ENCODE measurements at places on chromosomes 6 and 20.

- peak; percentile 12 for DNase-seq
These were observed 52.0 kb downstream of the RPP21 start for GRCh38 chr6:30396833-30397479.

DNA sequence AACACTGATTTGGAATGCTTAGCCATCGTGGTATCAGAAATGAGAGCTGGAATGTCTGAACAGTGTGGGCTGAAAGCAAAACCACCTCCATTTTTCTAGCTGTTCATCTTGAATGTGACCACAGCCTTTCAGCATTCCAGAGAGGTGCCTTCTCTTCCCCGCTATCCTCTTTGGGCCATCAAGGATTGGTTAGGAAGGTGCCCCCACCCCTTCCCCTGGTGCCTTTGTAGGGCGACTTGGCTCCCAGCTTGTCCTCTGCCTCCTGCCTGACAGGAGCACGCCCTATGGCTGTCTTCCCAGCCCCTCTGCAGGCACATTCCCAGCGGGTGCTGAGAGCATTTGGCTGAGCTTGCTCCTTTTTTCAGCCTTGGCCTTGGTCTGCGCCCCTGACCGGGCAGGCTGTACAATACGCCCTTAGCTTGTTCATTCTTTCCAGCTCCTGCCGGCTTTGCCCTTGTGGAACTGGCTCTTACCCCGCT lies 97.5 kb downstream of the ARMC2 start:
- DNase-seq = no peak

DNA sequence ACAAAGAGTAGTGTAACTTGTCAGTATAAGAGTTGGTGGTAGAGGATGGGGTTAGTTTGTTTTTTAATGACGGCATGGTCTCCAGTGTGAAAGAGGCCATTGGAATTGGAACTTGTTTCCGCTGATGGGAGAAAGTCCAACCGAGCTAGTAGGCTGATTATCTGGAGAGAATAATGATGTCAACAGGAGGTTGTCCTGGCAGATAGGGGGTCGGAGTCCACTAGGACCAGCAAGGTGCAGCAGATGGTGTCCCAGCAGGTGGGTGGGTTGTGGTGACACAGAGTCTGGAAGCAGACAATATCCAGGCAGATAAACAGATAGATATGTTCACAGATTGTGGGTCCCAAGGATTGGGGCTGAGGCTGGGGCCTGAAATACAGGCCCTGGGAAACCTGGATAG lies 35.1 kb downstream of the PKIB start:
- DNase-seq = no peak

GRCh38 chr20:58469616-58470015 lies 45.6 kb downstream of the APCDD1L start:
- DNase-seq = no peak

DNA sequence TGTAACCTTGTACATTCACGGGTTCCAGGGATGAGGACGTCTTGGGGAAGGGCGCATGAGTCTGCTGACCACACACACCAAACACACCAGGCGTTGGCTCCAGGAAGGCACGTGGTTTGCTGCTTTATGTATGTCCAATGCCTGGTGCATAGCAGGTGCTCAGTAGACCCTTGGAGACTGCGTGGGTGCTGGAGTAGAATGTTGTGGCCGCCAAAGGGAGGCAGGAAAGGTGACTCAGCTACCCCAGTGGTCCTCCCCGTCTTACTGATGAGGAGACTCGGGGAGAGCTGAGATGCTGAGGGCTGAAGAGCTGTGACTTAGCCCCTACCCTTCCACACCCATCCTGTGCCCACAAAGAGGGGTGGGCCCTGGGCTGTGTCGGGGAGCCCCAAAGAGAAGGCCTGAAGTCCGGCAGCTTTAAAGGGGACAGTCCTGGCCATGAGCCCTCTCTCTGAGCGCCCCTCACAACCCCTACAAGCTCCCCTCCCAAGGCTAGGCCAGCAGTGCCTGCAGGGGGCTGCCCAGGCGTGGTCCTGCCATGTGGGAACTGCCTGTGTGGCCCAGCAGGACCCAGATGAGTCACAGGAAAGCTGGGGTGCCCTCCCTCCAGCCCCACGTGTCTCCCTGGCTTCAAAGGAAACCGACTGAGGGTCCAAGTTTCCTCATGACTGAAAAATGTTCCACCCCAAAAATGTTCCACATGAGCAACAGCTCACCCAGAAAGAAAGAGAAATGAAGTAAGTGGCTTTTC lies 28.0 kb upstream of the PTGIS start:
- DNase-seq = no peak

- DNase-seq = no peak
These were observed 150.3 kb downstream of the AKAP7 start for GRCh38 chr6:131285548-131285947.

GRCh38 chr20:41412324-41413120 lies 45.9 kb upstream of the EMILIN3 start:
- DNase-seq = no peak

DNA sequence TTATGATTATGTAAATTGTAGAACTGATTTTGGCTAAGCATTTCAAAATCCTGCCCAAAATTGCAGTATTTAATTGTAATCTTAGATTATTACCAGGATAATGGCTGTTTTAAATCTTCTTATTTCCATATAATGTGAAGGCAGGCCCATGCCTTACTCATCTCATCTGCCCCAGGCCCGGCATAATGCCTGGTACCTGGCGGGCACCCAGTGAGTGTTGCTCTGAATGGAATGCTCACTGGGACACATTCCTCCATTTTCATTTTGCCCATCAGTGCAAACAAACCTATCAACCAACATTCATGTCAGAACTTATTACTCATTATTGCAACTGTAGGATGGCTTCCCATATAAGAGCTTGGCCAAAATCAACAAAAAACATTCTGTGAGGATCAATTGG lies 22.8 kb downstream of the SAMD5 start:
- no peak for DNase-seq

All from amniotic stem cell (primary cell).